CD4-positive, alpha-beta T cell treated with Interleukin-10 for 1 hour (primary cell): ENCODE measurements at places on chromosomes 5 and 9.

DNA sequence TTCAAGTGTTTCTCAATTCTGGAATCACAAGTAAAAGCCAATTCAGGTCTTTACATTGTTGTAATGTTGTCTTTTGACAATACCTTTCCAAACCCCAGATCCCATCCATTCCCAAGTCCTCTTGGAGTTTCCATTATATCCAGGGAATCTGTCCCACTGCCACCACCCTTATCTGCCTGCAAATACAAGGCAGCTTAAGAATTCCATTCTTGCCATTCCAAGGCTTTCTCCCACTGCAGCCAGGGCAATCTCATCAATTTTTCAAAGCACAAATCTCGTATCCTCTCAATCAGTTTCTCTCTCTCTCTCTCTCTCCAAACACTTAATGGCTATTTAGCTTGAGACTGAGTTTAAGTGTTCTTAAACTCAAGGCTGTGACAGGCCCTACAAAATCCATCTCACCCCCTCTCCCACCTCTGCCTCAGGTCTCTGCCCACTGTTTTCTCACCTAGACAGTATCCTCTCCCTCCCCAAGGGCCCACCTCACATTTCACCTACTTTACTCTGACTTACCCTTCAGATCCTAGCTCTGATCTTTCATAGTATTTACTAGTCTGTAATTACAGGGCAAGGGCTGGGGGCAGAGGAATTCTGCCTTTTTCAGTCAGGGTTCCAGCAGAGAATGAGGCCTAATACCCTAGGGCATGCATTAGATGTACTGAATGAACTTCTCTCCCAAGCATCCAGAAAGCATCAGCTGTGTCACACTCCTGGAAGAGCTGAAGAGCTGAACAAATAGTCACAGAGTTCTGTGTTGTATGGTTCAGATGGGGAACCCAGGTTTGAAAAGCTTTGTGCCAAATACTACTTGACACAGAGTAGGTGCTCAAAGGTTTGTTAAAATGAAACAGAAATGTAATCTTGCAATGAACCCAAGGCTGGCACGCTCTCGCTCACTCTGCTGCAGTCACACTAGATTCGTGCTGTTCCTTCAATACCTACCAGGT is 46.0 kb downstream of the RAPGEF1 start:
- DNase-seq: no peak

- no peak for DNase-seq
Measured at GRCh38 chr9:78009186-78009585, 22.4 kb downstream of the GNAQ start.

GRCh38 chr5:14264605-14265316 is 121.6 kb downstream of the TRIO start:
- peak; percentile 59 for DNase-seq

DNA sequence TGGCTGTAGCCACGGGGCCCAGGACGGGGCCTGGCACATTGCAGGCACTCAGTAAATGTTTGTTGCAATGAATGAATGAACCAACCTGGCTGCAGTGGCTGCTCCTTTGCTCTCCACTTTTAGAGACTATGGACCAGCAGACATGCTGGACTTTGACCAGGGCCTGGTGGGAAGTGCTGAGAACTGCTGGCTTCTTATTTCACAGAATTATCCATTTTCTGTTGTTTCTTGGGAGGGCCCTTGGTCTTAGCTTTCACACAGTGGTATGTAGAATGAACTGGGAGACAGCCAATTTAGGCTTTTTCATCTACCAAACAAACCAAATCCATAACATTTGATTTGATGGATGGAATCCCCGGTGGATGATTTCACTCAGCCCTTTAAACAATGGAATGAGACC is 78.0 kb upstream of the LHFPL2 start:
- no peak for DNase-seq

GRCh38 chr9:91953718-91954117 is 3.7 kb upstream of the ROR2 start:
- no peak for DNase-seq

DNA sequence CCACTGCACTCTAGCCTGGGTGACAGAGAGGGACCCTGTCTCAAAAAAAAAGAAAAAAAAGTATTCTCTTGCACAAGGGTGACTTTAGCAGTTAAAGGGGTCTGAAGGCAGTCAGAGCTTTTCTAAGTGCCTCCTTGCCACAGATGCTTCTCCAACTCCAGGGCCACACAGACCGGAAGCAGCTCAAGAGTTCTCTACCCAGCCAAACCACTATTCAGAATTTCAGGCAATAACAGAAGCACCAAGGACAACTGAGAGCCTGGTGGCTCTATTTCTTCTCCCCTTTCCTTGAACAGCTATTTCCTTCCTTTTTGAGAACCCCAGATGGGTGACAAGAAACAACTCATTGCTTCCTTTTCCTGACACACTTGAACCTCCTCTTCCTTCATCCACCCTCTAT is 2.2 kb downstream of the FAM219A start:
- DNase-seq: no peak

DNA sequence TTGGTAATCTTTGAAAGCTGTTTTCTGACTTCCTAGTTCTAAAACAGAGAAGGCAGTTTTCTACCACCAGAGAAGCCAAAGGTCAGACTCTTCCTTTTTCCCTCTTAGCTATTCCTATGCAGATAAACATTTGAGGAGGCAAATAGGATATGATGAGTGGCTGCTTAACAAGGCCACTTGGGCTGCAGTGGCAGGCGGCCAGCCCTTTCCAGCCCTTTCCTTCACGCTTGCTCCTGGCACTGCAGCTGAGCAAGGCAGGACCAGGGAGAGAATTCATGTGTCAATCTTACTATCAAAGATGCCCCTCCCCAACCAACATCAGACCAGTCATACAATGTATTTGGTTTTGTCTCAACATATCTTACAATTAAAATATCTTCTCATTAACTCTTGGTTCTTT is 36.8 kb upstream of the RNF38 start:
- no peak for DNase-seq

- DNase-seq: no peak
Measured at GRCh38 chr9:94813379-94813778, 86.9 kb downstream of the AOPEP start.

- DNase-seq: no peak
Measured at GRCh38 chr9:134892221-134892620, 11.6 kb downstream of the FCN2 start.

DNA sequence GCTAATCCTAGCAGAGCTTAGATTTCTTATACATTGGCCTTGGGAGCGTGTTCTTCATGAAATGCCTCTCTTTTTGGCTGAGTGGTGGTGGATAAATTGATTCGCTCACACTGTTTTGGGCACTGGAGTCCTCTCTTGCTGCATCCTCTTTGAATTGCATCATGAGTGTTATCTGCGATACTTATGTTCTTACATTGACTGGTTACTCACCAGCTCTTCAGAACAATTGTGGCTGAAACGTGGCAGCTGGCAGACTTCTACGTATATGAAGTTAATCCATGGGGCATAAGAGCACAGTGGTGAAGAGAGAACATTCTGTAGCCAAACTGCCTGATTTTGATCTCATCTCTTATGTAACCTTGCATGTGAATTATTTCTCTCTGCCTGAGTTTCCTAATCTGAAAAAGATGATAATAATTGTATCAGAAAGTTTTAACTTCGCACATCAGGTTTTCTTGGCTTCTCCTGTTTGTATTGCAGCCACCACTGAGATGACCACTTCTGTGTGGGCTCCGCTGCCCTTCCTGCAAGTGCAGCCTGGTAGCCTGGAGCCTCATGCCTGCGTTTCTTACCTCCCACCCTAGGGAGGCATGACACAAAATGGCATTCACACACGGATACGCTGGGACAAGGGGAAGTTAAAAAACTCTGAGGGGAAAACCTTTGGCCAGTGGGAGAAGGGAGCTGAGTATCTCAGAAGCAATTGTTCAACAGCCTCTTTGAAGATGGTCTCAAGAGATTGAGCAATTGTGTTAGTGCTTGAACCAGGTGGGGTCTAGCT is 295.2 kb downstream of the ARHGAP26 start:
- no peak for DNase-seq

- DNase-seq: no peak
Measured at GRCh38 chr5:151413800-151414199, 33.6 kb upstream of the SLC36A1 start.

DNA sequence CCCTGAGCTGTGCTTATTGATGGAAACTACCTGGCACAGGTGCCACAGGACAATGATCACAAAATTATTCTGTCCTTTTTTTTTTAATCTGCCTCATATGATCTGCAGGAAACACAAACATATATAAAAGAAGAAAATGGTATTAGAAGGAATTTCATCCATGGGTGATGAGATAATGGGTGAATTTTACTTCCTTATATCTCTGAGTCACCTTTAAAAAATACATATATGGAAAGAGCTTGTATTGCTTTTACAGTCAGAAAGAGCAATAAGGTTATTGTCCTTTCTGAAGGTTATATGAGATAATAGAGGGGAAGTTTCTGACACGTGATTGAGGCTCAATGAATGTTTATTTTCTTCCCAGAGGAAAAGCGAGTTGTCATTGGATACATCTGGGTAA is 31.6 kb downstream of the NEURL1B start:
- no peak for DNase-seq

DNA sequence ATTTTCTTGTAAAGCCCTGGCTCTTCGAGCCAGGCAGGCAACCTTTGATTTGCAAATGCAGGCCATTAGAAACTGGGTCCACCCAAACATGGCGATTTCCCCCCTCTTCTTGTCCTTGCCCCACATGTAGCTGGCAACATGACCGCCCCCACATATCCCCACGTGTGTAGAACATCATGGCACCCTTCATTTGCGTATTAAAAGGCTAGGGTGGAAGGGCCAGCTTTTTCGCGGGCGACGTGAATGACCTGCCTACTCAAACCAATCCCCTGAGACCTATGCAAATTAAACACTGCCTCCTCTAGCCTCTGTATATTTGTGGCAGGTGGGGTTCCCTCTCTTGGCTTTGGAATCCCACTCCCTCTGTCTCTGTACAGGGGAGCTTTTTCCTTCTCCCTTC is 107.0 kb upstream of the CLINT1 start:
- no peak for DNase-seq

- no peak for DNase-seq
Measured at GRCh38 chr5:73793911-73794310, 167.9 kb downstream of the ARHGEF28 start.

- DNase-seq: no peak
Measured at GRCh38 chr5:157799578-157799977, 56.1 kb downstream of the LSM11 start.

GRCh38 chr9:115636596-115636995 is 517.0 kb upstream of the PAPPA start:
- DNase-seq: no peak

DNA sequence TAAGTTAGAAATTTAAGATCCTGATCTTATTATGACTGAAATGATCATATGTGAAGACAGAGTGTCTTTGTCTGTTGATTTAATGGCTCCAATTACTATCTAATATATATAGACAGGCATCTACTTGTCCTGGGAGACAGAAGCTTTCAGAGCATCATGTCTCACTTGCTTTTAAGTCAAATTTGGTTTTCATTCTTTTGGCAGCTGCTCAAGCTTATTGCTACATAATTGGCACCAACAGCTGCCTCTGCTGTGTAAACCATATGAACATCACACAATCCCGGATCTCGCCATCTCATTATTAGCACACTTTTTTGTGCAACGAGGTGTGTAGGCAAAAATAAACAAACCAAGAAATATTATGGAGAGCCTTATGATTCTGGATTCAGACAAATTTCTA is 1717.9 kb downstream of the EFNA5 start:
- no peak for DNase-seq

GRCh38 chr5:65742565-65743231 is 20.7 kb downstream of the NLN start:
- peak; percentile 40 for DNase-seq

DNA sequence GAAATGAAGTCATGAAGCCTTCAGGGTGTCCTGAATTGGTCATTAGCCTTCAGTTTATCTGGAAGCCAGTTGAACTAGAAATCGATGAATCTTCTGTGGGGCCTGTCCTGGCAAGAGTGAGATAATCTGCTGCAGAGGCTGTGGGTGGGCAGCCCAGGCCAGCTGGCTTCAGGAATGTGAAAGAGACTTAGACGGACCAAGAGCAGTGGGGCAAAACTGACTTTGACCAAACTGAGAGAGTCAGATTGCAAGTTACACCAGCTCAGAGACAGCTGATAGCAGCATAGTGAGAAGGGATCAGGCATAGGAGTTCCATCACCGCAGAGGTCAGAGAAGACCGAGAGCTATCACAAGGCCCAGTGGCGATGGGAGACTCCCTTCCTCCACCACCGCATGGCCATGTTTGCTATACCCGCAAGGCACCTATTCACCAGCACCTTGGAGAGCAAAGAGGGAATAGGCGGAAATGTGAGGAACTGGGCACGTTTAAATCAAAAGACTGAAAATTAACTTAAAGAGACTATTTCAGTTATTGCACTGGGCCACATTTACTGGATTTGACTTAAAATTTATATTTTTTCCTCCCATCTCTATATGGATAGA is 50.0 kb upstream of the GLIS3 start:
- DNase-seq: no peak

- DNase-seq: peak; percentile 78
Measured at GRCh38 chr5:176596689-176597416, 13.1 kb downstream of the GPRIN1 start.

- no peak for DNase-seq
Measured at GRCh38 chr9:29830821-29831220, 2257.5 kb upstream of the C9orf72 start.

DNA sequence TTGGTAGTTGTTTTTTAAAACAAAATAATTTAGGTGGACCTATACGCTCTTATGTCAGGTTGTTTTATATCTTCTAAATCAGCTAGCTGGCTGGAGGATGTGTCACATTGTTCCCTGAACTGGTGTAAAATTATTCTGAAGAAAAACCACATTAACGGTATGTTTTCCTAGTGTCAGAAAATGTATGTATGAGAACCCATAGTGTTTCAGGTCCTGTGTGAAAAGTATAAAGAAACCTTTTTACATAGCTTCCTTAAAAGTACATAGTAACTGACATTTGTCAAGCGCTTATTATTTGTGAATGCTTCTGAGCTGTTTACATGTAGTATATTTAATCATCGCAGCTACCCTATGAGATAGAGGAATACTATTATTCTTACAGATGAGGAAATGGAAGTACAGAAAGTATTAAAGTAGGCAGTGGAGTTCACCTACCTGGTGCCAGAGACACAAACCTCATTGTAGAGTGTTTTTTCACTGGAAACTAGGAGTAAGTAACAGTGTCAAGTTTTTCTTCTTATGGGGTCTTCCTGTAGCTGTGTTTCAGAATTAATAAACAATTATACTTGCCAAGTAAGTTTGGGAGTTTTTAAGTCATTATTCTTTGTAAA is 10.4 kb upstream of the FAM120AOS start:
- DNase-seq: no peak

- no peak for DNase-seq
Measured at GRCh38 chr9:109604131-109604530, 106.0 kb upstream of the PTPN3 start.

DNA sequence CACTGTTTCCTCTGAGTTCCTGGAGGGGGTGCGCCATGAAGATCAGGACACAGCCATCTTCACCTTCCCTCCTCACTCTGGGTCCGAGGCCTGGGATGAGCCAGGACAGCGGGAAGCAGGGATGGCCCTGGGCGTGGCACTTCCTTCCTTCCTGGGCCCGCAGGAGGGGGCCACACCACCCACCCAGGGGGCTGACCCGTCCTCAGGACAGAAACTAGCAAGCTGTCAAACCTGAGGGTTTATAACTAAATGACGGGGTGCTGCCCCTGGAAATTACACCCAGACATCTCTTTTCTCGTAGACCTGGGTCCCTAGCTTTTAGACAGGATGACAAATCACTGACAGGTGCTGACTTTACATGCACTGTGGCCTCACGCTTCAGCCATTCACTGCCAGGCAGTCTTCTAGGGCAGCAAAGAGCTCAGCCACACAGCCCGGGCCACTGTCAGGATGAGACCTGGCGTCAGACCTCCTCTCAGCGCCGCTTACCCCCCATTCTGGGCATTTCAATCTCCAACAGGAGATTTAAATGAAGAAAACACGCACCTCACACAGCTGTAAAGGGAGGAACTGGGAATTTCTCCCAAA is 8.1 kb downstream of the FCN2 start:
- DNase-seq: no peak
